Posterior vena cava (tissue), 2 donors: ENCODE measurements at places on chromosomes 2 and 18. TPM values are rescaled to one million over a fixed set of nuclear protein-coding genes. Genes with fewer than 3 reads are reported as not detected.

GRCh38 chr2:19434413-19434812, 76.0 kb upstream of the OSR1 start:
- DNase-seq = no peak

DNA sequence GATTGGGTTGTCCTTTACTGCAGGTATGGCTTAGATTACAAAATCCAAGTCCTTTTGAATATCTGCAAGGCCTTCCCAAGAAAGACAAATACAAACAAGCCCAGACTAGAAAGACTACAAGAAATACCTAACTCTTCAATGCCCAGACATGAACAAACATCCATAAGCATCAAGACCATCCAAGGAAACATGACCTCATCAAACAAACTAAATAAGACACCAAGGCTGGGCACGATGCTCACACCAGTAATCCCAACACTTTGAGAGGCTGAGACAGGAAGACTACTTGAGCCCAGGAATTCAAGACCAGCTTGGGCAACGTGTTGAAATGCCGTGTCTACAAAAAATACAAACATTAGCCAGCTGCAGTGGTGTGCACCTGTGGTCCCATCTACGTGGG, 31.7 kb downstream of the MAP4K3 start:
- DNase-seq = no peak

DNA sequence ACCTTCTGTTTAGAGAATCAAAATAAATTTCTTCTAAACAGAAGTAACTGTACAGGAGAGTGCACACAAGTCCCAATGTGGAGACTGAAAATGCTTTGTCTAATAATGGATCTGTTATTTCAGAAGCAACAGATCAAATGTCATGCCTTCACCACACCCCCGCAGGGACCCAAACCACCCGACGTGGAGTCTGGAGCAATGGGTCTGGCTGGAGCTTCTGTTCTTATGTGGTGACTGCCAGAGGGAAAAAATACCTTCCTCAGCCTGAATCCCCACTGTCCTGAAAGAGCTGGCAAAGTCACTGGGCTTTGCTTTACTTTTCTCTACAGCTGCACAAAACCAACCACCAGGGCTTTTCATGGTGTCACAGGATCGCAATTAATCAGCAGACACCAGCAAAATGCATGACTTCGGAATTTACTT, 119.0 kb upstream of the ZFP36L2 start:
- DNase-seq = no peak

- no peak for DNase-seq
These were observed 133.7 kb downstream of the FBXO15 start for GRCh38 chr18:74013955-74014354.

The TBC1D8 gene
- 13.5 TPM for total RNA-seq
